Activated CD8-positive, alpha-beta memory T cell treated with anti-CD3 and anti-CD28 coated beads for 1 hour (primary cell): ENCODE measurements at places on chromosomes 6 and 20.

GRCh38 chr20:51285684-51286083 lies 256.8 kb downstream of the NFATC2 start:
- no peak for DNase-seq

DNA sequence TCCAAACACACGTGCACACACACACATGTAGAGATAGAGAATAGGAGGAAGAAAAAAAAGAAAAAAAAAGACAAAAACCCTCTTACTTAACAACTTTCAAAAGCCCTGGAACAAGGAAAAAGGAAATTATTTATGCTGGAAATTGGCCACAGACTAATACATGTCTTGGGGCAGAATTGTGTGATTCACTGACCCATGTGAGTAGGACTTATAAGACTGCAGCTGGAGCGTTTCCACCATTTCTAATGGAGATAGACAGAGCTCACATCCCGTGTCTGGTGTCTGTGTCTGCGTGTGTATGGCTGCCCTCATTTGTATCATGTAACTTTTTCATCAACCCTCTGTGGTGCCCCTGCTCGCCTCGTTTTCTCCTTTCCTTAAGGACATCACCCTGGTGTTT lies 99.8 kb upstream of the PDE10A start:
- DNase-seq, result no peak

GRCh38 chr20:64077876-64078551 lies 1.3 kb downstream of the RGS19 start:
- DNase-seq, result peak; percentile 37

GRCh38 chr6:157456524-157456829 lies 75.5 kb downstream of the ZDHHC14 start:
- DNase-seq, result no peak

- no peak for DNase-seq
Observed at GRCh38 chr20:14203657-14204056, 133.8 kb downstream of the FLRT3 start.

DNA sequence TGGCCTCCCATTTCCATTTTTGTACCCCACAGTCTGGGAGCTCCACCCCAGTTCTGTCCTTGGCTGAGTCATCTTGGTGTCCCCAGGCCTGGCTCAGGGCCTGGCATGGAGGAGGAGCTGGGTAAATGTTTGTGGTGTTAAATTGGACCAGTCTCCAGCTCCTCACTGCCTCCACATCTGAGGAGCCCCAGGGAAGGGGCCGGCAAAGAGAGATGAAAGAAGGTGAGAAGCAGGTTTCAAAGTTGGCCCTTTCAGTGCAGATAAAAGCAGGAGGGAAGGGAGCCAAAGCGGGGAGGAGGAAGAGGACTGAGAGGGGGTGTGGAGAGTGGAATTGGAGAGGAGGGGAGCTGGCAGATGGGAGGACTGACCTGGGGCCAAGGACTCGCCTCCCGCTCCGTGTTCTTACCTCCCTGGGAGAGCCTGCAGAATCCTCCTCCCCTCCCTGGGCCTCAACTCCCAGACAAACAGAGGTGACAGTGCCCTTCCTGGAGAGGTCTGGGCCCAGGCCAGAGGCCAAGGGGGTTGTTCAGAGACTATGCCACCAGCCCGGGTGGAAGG lies 89.0 kb downstream of the CD40 start:
- DNase-seq, result no peak

GRCh38 chr20:40658509-40658908 lies 30.5 kb downstream of the MAFB start:
- no peak for DNase-seq

DNA sequence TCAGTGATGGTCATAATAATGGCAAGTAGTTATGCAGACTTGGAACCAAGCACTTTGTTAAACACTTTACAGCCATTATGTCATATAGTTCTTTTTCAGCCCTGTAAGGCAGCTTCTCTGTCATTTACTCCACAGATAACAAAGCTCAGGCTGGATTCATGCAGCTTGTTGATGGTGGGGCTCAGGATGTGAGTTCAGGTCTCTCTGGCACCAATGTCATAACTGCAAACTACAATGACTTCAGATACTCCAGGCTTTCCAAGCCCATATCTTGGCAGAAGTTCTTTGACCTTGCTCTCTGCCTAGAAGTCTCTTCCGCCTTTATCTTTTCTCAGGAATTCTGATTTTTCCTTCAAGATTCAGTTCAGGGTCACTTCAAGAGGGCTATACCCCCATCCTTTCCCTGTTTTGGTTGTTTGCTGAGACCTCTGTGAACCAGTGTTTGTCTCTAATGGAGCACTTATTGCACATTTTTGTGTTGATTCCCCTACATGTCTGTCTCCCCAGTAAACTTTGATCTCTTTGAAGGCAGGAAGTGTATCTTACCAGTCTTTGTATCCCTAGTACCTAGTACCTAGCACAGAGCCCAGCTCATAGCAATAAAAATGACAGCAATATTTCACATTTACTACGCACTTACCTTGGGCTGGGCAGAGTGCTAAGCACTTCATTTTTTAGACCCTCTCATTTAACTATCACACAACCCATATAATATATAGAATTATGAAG lies 19.7 kb upstream of the EFHC1 start:
- no peak for DNase-seq

DNA sequence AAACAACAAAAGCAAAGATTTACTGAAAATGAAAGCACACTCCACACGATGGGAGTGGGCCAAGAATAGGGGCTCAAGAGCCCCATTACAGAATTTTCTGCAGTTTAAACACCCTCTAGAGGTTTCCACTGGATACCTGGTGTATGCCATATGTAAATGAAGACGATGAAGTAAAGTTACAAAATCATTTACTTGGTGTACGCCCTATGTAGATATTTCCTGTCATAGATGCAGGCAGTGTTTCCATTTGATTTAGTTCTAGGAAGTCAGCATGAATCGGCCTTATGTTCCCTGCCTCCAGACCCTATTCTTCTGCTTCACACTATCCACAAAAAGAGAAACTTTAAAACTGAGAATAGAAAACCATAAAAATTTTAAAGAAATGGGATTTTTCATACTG lies 404.4 kb upstream of the GJE1 start:
- no peak for DNase-seq

DNA sequence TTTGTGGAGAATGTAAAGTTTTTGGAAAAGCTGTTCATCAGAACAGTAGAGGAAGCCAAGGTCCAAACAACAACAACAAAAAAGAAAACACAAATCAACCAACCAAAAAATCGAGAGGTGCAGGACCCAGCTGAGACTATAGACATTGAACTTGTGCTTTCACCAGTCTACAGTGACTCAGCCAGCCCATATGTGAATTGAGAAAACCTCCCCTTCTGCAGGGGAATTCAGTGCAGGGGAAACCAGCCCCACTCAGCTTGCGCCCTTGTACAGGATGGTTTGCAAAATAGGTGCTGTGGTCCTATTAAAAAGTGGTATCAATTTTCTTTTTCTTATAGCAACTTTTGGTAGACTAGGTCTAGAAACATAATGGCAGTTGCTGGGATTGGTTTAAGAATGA lies 21.3 kb downstream of the MLIP start:
- no peak for DNase-seq

GRCh38 chr6:53593001-53593488 lies 48.1 kb upstream of the GCLC start:
- DNase-seq, result no peak

DNA sequence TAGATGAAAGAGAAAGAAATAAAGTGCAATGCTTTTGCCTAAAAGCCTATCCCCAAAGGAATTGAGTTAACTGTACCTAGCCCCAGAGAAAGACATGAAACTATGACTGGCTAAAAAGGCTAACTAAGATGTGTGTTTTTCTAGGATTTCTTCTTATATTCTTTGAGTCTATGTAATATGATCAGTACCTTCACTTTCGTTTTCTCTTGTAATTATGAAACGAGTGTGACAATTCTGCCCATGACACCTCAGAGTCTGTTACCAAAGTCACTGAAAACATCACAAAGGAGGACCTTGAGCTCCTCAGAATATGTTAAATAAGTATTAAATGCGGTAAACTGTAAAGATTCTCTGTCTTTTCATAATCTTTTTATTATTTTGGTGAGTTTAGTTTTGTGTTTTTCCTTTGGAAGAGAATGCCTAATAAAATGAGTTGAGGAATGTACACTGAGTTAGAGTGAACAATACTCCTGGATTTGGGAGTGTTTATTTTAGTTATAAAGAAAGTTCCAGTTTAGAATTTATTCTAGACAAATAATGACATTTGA lies 141.3 kb downstream of the FUT9 start:
- DNase-seq, result no peak

- DNase-seq, result no peak
Observed at GRCh38 chr6:138145402-138145801, 16.3 kb upstream of the ARFGEF3 start.

DNA sequence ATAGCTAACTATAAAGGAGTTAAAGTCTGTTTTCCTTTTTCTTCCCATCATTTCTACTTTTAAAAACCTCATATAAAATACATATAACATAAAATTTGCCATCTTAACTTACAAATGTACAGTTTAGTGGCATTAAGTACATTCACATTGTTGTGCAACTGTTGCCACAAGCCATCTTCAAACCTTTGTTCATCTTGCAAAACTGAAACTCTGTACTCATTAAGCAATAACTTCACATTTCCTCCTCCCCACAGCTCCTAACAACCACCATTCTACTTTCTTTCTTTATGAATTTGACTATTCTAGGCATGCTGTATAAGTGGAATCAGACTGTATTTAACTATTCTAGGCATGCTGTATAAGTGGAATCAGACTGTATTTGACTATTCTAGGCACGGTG lies 4.5 kb downstream of the CCDC170 start:
- no peak for DNase-seq

DNA sequence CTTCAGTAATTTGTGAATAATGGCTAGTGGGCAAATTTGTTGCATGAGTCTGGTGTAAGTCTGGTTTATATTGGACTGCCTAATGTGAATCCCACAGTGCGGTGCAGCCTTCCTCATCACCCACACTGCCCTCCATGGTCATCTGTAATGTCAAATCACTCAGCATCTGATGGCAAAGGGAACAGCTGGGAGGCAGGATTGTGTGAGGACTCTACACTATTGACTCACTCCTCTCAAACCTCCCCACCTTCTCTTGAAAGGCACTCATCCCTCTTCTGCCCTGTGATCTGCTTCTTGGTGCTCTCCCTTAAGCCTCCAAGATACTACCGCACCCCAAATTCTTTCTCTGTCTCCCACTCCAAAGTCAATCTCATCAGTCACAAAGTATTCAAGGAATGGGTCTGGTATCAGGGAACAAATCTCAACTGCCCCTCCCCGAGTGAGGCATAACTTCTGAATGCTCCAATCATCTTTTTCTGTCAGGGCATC lies 146.0 kb upstream of the BEND6 start:
- DNase-seq, result no peak

DNA sequence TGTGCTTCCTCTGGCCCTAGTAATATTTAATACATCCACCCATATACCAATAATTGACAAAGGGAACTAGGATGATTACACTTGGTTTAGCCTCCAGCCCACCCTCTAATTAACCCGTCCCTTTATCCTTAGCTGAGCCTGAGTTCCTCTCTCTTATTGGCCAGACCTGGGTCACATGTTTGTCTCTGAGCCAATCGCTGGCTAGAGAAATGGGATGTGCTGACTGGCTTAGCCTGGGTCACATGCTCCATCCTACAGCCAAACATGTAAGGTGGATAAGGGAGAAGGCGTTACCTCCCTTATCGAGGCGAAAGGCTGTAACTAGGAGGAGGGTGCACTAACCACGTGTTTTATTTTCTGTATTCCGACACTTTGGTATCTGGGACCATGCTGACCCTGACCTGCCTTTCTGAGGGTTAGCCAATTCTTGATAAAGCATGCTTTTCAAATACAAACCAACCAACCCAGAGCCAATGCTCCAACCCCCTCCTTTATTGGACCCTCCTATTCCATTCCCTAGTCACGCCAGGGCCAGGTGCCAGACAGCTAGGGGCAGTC lies 262.7 kb downstream of the PREX1 start:
- no peak for DNase-seq

- DNase-seq, result no peak
Observed at GRCh38 chr6:70151616-70152015, 151.3 kb downstream of the COL9A1 start.

DNA sequence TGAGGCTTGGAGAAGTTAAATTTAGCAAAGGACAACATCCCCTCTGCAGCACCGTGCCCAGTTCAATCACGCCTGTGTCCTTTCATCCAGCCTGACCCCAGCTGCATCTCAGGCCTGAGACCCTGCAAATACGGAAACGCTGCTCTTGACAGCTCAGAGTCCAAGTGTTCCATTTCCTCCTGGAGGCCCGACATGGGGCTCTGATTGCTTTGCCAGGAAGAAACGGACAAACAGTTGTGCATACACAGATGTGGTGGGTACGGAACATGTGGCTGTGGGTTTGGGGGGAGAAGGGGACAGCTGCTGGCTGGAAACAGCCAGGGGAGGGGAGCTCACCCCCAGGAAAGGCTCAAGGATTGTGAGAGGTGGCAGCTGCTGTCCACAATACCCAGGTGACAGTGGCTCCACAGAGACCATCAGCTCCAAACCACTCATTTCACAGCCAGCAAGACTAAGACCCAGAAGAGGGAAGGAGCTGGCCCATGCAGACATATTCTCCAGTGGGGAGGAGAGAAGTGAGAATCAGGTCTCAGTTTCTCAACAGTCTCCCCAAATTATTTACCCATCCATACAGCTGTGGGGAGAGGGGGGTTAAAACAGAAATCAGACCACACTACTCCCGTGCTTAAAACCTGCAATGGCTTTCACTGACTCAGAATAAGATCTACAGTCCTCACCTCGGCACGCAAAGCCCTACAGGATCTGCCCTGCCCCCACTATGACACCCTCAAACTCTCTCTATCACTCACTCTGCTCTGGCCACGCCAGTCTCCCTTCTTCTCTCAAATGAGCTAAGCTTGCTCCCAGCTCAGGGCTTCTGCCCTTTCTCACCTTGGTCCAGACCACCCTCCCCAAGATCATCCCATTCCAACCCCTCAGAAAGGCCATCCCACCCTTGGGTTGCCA lies 89.1 kb downstream of the PREX1 start:
- no peak for DNase-seq

- DNase-seq, result no peak
Observed at GRCh38 chr6:134708079-134708478, 241.8 kb downstream of the ALDH8A1 start.

- no peak for DNase-seq
Observed at GRCh38 chr6:163729127-163729872, 314.8 kb downstream of the QKI start.

- DNase-seq, result no peak
Observed at GRCh38 chr20:13984211-13984610, 6.2 kb downstream of the SEL1L2 start.
